ENCODE measurements at places on chromosomes 4 and X.

DNA sequence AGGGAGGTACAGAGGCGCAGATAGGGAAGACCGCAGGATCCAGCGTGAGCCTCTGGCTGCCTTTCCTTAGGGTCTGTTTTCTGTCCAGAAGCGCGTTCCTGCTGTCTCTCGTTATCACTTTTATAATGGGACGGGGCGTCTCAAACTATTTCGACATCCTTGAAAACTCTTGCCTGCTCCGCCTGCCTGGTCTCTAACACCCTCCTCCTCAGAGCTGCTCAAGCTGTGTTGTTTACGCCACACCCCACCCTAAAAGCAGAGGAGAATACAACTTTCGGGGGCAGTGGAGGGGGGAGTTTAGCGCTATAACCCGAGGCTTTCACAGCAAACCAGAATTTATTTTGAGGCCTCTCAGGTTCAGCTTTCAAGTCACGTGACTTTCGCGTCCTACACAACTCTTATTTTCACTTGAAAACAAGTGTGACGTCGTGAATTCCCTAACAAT, 646 bp upstream of the FAM3A start:
- DNase-seq: peak; percentile 68

- no peak for DNase-seq
Observed at GRCh38 chr4:169208090-169208455, 62.7 kb downstream of the SH3RF1 start.

DNA sequence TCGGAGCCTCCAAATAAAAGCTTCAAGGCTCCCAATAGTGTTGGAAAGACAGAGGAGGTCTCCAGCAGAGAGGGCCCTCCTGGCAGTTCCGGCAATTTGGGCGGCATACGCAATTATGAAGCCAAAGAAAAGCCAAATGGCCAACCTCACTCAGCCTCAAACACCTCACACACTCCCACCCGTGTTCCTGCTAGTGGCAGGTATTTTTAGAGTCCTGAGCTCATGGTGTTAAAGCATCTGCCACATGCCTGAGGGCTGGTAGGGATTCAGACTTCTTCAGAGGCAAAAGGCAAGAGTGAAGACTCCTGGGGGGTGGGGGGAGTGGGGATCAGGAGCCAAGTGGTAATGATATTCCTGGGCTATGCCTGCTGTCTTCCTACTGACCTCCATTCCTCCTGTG, 7.4 kb downstream of the RAB33A start:
- no peak for DNase-seq

GRCh38 chr4:88616275-88617150, 24.2 kb downstream of the HERC3 start:
- DNase-seq: peak; percentile 95

- peak; percentile 55 for DNase-seq
Observed at GRCh38 chr4:169128902-169129301, 118.8 kb upstream of the CBR4 start.

- DNase-seq: no peak
Observed at GRCh38 chr4:148539387-148539786, 97.2 kb upstream of the NR3C2 start.

GRCh38 chrX:150475461-150475860, 93.0 kb upstream of the MTM1 start:
- DNase-seq: no peak

DNA sequence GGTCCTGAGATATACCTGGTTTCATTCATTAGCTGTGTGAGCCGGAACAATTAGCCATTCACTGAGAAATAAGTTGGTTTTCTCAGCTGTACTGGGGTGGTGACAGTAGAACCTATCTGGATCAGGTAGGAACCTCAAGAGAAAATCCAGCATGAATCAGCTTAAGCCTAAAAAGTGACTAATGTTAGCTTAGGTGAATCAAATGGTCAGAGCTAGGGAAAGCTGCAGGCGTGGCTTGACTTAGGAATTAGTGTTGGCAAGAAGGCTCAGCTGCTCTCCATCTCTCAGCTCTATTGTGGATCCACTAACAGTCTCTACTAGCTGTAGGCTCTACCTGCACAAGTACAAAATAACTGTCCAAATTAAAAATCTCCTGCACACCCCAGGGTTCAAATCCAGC, 1025.5 kb downstream of the RAB28 start:
- no peak for DNase-seq

DNA sequence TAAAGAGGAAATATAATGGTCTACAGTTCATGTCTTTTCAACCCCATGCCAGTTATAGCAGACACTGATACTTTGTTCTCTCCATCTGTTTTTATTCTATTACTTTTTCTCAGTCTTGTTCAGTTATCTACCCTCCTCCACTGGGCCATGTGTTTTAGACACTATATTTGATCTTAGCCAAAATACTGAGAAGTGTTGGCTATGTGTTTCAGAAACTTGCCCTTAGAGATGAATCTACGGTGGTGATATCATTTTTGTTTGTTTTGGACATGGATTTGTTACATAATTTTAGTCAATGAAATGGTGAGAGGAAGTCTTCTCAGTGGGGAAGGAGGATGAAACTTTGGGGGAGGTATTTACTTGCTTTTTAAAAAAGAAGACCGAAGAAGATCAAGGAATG, 211.5 kb upstream of the DDX53 start:
- DNase-seq: no peak

- DNase-seq: no peak
Observed at GRCh38 chr4:91434631-91435030, 869.1 kb upstream of the GRID2 start.

DNA sequence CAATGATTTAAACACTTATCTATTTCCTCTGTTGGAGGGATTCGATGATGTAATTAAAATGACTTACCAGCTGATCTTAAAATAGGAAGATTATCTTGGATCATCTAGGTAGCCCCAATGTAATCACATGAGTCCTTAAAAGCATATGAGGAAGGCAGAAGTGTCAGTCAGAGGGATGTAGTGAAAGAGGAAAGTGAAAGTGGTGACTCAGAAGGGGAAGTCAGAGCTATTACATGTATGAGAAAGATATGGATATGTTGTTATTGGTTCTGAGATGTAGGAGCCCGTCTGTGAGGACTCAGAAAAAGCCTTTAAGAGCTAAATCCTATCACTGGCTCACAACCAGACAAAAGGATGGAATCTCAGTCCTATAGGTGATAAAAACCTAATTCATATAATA, 456.4 kb downstream of the DACH2 start:
- DNase-seq: no peak

DNA sequence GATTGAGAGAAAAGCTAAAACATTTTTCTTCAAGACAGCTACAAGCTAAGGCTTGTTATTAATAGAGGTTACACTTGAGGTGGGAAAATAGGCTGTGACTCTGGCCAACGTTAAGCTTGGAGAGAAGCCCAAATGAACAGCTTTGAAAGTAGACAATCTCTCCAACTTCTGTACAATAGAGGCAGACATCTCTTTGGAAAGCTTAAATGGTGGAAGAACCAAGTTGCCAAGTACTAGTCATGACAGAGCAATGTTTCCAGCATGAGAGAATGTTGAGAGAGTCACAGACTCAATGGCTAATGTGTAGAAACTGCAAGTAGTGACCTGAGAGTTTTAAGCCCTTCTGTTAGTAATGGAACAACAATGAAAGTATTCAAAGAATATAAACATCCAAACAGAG, 298.1 kb downstream of the INPP4B start:
- DNase-seq: peak; percentile 71

DNA sequence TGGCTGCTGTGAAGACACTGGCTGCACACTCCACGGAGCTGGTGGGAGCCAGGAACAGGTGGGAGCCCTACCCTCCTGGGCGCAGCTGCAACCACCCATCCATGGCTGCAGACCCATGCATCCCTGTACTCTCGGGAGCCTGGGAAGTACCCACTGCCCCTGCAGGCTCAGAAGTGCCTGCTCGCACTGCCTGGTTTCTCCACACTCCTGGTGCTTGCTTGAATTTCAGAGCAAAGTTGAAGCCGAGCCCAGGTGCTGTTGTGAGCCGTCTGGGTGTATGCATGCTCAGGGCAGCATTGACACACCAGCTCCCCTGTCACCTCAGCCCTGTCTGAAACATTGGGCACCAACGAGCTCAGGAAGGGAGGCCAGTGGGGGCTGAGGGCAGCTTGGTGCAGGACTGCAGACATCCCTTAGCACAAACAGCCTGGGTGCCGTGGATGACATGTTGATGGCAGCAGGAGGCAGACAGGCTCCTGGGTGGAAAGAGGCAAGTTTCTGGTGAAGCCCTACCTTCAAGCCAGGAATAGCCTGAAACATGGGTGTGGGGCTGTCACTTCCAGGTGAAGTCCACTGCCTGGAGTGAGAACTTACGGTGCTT, 585.9 kb downstream of the PCDH18 start:
- DNase-seq: no peak

- peak; percentile 62 for DNase-seq
Observed at GRCh38 chrX:10496345-10496965, 123.9 kb downstream of the MID1 start.

GRCh38 chrX:152819732-152820131, 10.8 kb downstream of the CETN2 start:
- peak; percentile 45 for DNase-seq

DNA sequence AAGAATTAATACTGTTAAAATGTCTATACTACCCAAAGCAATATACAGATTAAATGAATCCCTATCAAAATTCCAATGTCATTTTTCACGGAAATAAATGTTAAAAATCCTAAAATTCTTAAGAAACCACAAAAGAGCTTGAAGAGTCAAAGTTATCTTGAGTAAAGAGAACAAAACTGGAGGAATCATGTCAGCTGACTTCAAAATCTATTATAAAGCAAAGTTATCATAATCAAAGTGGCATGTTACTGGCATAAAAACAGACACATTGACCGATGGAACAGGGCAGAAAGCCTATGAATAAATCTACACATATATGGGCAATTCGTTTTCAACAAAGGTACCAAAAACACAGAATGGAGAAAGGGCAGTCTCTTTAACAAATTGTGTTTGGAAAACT, 579.0 kb downstream of the INPP4B start:
- DNase-seq: no peak

DNA sequence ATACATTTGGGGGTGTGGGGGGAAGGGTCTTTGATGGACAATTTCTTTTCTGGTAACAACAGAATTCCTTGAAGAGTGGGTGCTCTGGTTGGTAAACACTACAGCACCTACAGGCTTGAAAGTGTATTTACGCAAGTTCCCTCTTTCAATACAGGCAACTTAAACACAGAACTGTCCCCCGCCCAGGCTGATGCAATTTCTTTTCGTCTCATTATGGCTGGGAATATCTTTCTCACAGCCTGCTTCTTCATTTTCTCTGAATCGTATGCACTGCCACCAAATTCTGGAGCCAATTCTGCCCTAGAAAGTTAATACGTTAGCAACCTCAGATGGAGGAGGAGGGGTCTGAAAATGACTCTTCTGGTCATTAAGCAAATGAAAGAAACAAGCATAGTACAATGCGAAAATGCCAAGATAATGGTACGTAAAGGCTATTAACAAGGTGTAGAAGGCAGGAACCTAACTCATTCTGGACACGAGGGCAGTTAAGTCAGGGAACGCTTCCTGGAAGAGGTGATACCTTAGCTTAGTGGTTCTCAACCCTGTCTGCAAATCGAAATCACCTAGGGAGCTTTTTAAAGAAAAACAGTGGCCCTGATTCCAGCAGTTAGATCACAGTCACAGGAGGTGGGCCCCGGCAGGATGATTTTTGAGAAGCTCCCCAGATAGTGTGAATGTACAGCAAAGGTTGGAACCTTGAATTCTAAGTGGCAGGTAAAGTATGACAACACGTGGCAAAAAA, 1.0 kb downstream of the AGA start:
- DNase-seq: peak; percentile 58

DNA sequence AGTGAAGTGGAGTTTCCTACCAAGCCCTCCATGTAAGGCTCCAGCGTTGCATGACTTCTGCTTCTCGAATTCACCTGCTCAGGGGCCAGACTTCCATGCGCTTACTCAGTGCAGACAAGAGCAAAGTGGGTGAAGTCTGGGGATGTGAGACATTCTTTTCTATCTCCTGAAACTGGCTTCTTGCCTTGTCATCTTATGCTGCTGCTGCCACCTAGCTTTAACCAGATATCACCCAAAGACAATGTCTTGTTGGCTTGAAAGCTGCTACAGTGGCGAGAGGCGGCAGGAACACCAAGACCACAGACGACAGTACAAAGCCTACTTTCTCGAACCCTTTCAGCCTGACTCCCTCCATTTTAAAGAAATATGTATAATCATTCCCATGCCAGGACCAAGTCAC, 103.6 kb upstream of the ADGRG2 start:
- peak; percentile 13 for DNase-seq

DNA sequence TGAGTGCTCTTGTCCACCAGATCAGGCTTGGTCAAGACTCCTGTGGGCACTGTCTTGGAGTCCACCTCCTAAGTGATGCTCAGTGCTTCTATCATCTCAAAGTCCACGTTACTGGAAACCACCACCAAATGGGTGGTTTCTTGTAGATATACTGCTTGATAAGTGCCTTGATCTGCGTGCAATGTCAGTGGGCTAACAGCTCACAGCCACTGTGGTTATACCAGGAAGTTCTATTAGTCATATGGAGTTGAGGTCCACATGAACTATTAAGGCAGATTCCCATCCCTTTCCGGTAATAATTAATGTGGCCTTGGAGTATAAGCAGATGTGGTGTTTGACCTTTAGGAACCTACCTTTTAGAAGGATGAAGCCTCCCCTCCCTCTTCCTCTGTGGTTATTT, 161.9 kb downstream of the ZNF518B start:
- DNase-seq: no peak

- DNase-seq: no peak
Observed at GRCh38 chrX:10519278-10519677, 101.1 kb downstream of the MID1 start.

GRCh38 chr4:43456383-43456782, 563.9 kb downstream of the GRXCR1 start:
- DNase-seq: peak; percentile 2

- no peak for DNase-seq
Observed at GRCh38 chr4:45453258-45453853, 670.5 kb downstream of the GABRG1 start.

- DNase-seq: peak; percentile 71
Observed at GRCh38 chr4:14345356-14345775, 656.9 kb upstream of the CPEB2 start.

DNA sequence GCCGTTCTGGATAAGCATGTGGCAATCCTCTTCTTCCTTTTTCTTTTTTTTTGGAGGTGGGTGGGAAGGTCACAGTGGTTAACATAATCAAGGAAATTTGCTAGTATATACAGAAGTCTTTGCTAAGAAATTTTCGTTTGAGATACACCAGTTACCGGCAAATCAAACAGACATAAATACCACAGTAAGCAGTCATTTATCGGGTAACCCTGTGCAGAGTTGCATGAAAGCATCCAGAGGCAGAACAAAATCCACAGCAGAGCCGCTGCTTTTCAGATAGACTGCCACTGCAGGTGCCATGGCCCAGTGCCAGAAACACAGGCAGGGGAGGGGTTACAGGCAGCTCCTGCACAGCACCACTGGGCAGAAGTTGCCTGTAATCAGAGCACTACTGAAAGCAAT, 179.1 kb upstream of the MAB21L2 start:
- DNase-seq: no peak

DNA sequence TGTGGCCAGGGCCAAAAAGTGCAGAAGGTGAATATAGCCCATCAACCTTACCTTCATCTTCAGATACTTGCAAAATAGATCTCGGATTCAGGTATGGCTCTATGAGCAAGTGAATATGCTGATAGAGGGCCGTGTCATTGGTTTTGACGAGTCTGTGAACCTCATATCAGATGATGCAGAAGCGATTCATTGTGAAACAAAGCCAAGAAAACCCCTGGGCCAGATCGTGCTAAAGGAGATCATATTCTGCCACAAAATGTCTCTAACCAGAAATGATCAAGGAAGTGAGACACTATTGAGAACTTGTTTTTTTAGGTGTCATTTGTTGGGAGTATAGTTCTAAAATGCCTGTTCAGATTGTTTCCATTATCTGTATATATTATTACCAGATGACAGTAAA, 48.3 kb downstream of the PDK3 start:
- DNase-seq: no peak

Data from foreskin fibroblast (primary cell).